Sigmoid colon (tissue), 7 donors: ENCODE measurements at places on chromosomes 7 and 10. TPM values are rescaled to one million over a fixed set of nuclear protein-coding genes. Genes with fewer than 3 reads are reported as not detected.

DNA sequence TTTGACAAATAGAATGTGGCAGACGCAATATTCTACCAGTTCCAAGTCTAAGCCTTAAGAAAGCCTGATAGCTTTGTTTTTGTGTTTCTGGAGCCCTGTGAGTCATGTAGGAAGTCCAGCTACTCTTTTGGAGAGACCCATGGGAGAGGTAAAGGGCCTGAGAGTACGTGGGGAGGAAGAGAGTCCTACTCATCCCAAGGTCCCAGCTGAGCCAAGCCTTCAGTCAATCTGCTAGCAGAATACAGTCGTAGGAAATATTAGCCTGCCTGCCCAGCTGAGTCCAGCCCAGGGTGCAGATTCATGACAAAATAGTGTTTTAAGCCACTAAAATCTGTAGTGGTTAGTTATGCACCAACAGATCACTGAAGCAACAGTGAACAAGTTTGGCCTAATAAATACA is 9.0 kb upstream of the GNA12 start:
- DNase-seq = no peak
- no peak overlapping the region for H3K27ac ChIP-seq
- no peaks in the 10 kb centered on the region for H3K36me3 ChIP-seq
- no peaks in the 10 kb centered on the region for H3K4me1 ChIP-seq
- H3K27me3 ChIP-seq = no peaks in the 10 kb centered on the region

GCC1 gene
- 9.7 TPM for total RNA-seq

DNA sequence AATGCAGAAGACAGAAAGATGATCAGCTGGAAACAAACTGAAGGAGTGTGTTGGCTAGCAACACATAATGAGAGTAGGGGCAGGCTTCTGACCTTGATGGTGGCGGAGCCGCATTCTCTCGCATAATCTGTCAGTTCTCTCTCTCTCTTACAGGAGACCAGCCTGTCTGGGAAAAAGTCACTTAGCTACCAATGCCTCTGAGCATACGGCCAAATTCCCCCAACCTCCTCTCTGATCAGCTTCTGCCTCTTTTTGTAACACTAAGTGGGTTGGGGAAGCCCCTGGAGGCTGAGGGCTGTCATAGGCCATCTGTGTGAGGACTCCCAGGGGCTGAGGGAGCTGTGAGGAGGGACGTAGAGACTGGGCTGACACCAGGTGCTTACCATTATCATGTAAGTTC is 104.6 kb downstream of the HIPK2 start:
- H3K4me1 ChIP-seq = no peaks in the 10 kb centered on the region
- H3K27me3 ChIP-seq = no peaks in the 10 kb centered on the region
- DNase-seq = no peak
- peak overlapping the region; percentile 34 for H3K27ac ChIP-seq
- H3K4me3 ChIP-seq = no peak overlapping the region

APBB1IP gene
- total RNA-seq = 3.3 TPM

CNTNAP2 gene
- total RNA-seq = 1.8 TPM

GRCh38 chr7:28360739-28361138 is 51.6 kb upstream of the CREB5 start:
- H3K4me1 ChIP-seq = no peaks in the 10 kb centered on the region
- H3K36me3 ChIP-seq = no peaks in the 10 kb centered on the region
- DNase-seq = no peak
- H3K4me3 ChIP-seq = no peak overlapping the region
- H3K27ac ChIP-seq = no peak overlapping the region

DNA sequence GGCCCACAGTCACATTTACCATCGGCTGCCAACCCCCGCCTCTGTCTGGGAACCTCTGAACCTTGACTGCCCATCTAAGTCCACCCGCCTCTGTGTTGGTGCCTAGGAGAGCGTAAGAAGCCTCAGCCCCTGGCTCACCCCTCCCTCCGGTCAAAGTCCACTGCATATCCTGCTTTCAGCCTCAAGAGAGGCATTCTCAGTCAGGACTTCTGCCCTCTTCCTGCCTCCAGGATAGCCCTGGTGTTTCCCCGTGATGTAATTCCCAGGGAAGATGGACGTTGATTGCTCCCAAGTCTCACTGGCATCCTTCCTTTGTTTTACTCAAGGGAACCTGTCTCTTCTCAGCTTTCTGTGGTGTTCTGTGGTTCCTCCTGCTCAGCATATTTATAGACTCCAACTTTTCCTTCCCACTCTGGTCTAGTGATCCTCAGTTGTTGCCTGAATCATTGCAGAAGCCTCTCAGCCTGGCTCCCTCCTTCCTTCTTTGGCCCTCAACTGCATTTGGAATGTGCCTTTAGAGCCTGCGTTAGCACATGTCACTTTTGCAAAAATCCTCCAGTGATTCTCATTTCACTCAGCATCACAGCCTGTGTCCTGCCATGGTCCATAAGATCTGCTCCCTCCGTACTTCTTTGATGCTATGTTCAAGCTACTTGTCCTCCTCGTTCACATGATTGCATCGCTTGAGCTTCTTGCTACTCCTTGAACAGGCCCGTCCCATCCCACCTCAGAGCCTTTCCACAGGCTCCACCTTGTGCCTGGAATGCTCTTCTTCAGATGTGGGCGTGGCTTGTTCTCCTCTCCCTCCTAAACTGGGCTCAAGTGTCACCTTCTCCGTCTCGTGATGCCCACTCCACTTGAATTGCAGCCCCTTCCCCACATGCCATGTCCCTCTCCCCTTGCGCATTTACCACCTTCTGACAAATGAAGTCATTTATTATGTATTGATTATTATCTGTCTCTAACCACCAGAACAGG is 124.2 kb downstream of the PLPP4 start:
- no peaks in the 10 kb centered on the region for H3K27me3 ChIP-seq
- H3K27ac ChIP-seq = no peak overlapping the region
- no peak for DNase-seq
- no peaks in the 10 kb centered on the region for H3K36me3 ChIP-seq

DNA sequence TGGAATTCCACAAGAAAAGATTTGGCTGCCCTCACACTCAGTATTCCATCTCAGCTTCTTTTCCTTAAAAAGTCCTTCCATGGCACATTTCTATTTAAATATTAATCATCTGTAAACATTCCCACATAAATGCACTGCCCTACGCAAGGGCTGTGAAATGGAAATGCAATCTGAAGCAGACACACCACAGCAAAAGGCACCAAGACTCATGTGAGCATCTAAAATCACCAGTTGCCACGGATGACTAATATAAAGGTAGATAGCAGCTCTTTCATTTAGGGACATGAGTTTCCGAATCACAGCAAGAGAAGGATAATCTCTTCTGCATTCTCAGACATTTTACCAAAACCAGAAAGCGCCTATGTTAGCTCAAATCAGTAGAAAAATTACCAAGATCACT is 31.6 kb downstream of the COA1 start:
- no peaks in the 10 kb centered on the region for H3K36me3 ChIP-seq
- H3K27ac ChIP-seq = no peak overlapping the region
- no peaks in the 10 kb centered on the region for H3K27me3 ChIP-seq
- DNase-seq = no peak
- H3K4me1 ChIP-seq = peaks cover 15% of the 10 kb centered on the region

- peak overlapping the region; percentile 93 for H3K27ac ChIP-seq
- H3K36me3 ChIP-seq = no peaks in the 10 kb centered on the region
- no peak overlapping the region for H3K4me3 ChIP-seq
- peaks cover 44% of the 10 kb centered on the region for H3K4me1 ChIP-seq
- H3K27me3 ChIP-seq = no peaks in the 10 kb centered on the region
Observed at GRCh38 chr7:1026721-1027161, 17.6 kb upstream of the GPR146 start.

GRCh38 chr10:127534496-127534895 is 14.6 kb upstream of the NPS start:
- no peak overlapping the region for H3K4me3 ChIP-seq
- DNase-seq = no peak
- H3K4me1 ChIP-seq = no peaks in the 10 kb centered on the region
- H3K27me3 ChIP-seq = no peaks in the 10 kb centered on the region
- H3K36me3 ChIP-seq = no peaks in the 10 kb centered on the region
- H3K27ac ChIP-seq = no peak overlapping the region

DNA sequence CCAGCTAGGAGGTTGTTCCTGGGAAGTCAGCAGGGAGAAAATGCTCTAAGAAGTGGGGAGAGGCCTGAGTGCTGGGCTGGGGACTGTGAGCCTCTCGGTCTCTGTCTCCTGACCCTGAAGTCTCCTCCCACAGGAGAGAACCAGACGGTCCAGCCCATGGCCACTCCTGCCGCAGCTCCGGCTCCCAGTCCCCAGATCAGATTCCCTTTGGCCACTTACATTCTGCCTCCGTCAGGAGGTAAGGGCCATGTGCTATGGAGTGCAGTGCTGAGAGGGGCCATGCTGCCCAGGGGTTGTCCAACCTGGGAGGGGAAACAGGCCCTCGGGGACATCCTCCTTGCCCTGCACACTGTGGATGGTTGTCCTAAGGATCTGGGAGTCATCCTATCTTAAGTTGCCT is 21.3 kb upstream of the ZNF467 start:
- peaks cover 7% of the 10 kb centered on the region for H3K4me1 ChIP-seq
- no peaks in the 10 kb centered on the region for H3K36me3 ChIP-seq
- no peak overlapping the region for H3K4me3 ChIP-seq
- no peak overlapping the region for H3K27ac ChIP-seq
- DNase-seq = no peak

DNA sequence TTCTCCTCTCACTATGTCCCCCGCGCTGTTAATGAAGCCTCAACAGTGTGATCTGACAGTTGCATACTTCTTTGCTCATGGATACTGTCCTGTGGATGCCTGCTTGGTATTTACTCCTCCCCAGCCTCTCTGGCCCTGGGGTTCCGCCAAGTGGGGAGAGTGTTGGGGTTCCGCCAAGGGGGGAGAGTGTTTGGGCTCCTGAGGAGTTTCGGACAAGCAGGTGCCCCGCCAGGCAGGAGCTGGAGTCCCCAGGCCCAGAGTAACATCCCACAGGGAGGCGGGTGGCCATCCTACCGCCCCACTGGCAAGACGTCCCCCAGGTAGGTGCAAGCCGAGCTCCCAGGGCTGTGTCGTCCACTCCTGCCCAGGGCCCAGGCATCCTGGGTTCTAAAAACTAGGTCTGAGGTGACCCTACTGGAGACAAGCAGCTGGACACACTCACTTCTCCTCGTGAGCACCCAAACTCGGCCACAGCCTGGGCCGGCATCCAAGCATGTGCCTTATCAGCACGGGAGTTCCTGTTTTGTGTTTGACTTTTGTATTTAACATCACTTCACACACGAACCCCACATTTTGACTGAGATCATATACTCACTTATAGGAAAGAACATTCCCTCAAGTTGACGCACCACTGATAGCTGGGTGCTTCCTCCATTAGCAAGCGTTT is 34.2 kb downstream of the CAMK2B start:
- no peaks in the 10 kb centered on the region for H3K27me3 ChIP-seq
- no peaks in the 10 kb centered on the region for H3K36me3 ChIP-seq
- H3K4me1 ChIP-seq = no peaks in the 10 kb centered on the region
- H3K27ac ChIP-seq = no peak overlapping the region
